ENCODE measurements at places on chromosomes 2 and 18. TPM values are rescaled to one million over a fixed set of nuclear protein-coding genes. Genes with fewer than 3 reads are reported as not detected.

Gene UGT1A4
- total RNA-seq, result not detected

Gene HOXD11
- total RNA-seq, result not detected

Gene CRYGC
- total RNA-seq, result not detected

Gene RNF144A
- total RNA-seq, result 29.0 TPM

GRCh38 chr2:557635-558301 lies 119.4 kb downstream of the TMEM18 start:
- no peak for DNase-seq

DNA sequence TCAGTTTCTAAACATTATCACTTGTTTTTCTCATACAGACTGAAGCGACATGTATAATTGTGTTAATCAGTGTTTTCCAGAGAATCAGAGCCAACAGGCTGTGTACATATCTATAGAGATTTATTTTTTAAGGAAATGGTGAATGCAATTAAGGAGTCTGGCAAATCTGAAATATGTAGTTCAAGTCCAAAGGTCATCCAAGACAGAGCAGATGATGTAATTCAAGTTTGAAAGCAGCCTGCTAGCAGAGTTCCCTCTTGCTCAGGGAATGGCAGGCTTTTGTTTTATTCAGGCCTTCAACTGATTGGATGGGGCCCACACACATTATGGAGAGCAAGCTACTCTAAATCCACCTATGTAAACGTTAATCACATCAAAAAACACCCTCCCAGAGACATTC lies 282.6 kb downstream of the CBLN2 start:
- no peak for DNase-seq

GRCh38 chr2:201208563-201209252 lies 25.8 kb downstream of the CASP10 start:
- no peak for DNase-seq

DNA sequence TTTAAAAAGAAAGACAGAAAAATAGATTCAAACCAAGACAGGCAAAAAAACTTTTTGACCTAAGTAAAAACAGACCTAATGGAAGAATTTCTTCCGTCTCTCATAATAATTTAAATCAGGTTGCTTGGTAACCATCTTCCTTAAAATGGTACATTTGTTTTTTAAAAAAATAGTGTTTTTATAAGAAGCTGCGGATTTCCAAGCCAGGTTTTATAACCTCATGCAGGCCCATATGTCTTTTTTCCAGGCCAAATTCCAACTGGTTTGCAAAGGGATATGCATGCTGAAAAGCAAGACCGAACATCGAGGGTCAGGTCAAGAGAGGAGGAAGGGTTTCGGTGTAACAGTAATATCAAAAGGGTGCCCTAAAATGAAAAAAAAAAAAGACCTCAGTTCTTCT lies 172.9 kb downstream of the MAIP1 start:
- DNase-seq, result no peak

DNA sequence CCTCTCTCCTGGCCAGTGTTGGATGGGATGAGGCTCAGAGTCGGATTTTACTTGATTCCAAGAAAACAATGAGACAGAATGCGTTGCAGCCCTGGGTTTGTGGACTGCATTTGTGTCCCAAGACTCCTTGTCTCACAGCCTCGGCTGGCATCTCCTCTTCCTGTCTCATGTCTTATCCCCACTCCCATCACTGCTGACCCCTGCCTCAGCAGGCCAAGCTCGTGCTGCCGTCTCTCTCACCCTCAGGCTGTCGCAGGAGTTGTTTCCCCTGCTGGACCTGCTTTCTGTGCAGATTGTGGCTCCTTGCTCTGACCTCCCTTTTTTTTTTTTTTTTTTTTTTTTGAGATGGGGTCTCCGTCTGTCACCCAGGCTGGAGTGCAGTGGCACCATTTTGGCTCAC lies 70.2 kb upstream of the RALBP1 start:
- no peak for DNase-seq

DNA sequence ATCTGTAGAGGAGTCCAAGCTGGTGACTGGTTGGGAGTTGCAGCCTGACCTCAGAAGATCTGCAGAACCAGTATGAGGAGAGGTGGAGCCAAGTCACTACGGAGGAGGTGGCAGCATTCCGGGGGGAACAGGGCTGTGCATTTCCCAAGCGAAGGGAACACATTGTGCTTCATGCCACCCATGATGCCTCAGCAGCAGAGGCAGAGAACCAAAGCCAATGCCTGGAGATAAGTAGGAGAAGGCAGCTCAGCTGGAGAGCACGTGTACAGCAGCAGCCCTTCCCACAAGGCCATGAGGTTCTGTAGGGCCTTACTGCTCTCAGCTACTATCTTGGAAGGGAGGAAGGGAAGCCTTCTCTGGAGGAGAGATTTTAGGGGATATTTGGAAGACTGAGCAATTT lies 67.2 kb upstream of the LRPPRC start:
- no peak for DNase-seq

- no peak for DNase-seq
These were observed 67.3 kb downstream of the NTSR2 start for GRCh38 chr2:11602563-11603204.

- no peak for DNase-seq
These were observed 419.0 kb upstream of the MMADHC start for GRCh38 chr2:150006591-150006990.

DNA sequence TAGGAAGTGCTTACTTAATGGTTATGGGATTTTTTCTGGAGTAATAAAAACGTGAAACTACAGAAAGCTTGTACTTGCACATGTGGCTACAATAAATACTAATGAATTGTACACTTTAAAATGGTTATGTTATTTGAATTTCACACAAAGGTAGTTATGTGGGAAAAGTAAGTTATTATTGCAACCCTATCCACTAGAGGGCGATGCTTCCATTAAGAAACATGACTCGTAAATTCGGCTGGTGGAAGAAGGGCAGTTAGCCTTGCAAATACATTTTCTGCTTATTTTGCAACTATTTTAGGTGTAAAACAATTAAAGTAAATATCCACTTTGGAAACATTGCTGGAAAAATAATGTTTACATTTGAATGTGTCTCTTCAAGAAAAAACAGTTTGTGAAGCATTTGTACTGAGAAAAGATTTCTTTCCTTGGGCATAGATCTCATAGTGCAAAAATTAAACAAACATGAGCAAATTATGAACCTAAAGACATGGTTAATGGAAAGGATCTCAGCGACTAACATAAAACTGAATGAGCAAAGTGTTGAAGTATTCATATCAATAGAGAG lies 68.1 kb upstream of the CSRNP3 start:
- DNase-seq, result peak; percentile 80

All from neural progenitor cell (in vitro differentiated cells).